Activated naive CD4-positive, alpha-beta T cell (primary cell): ENCODE measurements at places on chromosomes 16 and 17.

DNA sequence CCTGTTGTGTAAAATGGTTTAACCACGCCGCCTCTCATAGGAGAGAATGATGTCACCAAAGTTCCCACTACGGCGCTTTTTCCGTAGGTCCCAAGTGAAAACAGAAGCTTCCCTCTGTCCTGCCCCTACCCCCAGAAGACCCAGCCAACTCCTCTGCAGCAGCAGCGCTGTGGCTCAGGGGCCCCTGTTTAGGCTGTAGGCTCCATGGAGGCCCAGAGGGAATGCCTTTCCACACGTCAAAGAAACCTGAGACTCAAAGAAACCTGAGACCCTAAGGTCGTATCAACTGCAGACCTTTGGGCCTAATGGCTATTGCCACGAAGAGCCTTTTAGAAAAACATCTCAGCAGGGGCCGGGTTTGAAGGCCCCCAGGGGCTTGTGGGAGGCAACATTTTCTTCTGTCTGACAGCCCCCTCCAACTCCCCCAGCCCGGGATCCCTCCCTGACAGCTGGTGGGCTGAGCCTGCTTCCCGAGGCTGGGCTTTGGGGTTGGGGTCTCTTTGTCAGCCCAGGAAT, 43.1 kb upstream of the MEAK7 start:
- DNase-seq: no peak

GRCh38 chr17:60699090-60699489, 21.4 kb downstream of the BCAS3 start:
- DNase-seq: no peak

DNA sequence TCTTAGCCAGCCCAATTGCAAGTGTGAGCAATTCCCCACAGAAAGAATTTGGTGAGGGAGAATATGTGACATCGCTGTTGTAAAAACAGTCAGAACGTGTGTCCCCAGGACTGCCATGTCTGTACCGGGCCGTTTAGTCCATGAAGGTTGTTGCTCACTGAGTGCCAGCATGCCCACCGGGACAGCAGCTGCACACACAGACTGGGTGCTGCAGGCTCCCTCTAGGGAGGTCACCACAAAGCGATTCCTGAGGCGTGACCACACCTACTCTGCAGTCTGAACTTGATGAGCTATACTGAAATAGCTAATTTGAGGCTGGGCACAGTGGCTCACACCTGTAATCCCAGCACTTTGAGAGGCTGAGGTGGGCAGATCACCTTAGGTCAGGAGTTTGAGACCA, 44.1 kb upstream of the ADORA2B start:
- no peak for DNase-seq

DNA sequence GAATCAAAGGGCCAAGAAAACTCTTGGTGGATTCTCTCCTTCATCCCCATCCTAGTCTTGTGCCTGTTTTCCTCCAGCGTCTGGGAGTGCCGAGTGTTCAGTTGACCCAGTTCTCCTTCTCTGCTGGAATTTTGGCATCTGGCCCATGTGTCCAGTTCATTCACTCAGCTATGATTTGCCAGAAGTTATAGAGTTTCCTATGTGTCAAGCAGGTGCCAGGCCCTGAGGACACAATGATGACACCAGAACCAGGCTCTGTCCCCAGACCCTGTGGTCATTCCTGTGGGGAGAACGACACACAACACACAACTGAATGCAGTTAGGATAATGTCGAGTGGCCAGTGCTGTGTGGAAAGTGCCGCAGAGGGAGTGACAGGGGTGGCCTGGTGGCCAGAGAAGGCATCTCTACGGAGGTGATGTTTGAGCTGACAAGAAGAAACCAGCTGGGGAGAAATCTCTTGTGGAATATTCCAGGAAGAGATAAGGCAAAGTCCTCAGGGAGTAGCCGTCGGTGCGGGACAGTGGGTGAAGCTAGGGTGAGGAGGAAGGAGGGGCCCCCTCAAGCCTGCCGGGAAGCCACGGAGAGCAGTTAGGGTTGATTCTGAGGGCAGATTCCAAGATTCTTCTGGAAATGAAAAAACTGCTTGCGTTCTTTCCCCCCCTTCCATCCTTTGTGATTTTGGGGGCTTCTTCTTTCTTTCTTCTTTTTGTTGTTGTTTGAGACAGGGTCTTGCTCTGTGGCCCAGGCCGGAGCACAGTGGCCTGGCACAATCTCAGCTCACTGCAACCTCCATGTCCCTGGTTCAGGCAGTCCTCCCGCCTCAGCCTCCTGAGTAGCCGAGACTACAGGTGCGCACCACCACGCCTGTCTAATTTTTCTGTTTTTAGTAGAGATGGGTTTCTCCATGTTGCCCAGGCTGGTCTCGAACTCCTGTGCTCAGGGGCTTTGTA, 35.8 kb upstream of the IL34 start:
- DNase-seq: no peak

GRCh38 chr17:38454532-38454931, 26.3 kb downstream of the ARHGAP23 start:
- no peak for DNase-seq

GRCh38 chr16:86104537-86105048, 205.6 kb downstream of the IRF8 start:
- no peak for DNase-seq

DNA sequence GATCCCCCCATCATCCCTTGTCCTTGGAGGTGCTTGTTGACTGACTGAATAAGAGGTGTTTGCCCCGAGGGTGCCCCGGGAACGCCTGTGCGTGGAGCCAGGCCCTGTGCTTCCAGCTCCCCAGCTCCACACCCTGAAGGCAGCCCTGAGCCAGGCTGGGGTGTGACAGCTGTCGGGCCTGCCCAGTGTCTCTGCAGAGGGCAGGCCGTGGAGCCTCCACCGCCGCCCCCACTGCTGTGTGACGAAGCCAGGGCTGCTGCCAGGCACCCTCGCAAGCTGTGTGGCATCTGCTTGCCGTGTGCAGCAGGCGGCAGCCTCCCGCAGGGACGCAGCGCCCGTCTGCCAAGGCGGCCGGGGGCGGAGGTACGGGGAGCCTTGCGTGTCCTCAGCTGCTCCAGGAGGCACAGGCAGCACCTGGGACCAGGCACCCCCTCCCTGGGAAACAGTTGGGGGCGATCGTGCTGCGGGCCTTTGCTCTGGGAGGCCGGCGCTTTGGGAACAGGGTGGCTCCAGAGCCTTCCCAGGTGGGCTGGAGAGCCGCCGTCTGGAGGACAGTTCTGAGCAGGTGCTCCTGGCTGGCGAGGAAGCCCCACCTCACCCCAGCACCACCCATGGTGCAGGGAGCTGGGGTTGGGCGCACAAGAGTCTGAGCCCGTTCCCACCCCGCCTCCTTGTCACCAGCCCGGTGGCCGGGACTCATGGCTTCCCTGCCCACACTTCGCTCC, 26.6 kb downstream of the GSE1 start:
- no peak for DNase-seq

DNA sequence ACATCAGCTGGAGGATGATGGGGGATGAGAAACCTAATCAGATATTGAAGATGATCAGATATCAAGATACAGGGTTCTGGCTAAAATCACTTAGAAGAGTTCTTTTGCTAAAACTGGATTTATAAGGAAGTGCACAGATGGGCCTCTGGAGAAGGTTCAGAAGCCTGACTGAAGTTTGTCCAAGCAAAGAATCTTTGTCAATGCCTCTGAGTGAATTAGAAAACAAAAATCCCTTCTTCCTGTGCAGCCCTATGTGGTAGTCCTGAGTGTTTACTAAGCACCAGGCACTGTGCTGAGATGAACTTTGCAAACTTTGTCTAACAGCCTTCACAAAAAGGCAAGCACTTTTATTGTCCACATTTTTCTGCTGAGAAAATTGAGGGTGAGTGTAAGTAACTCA, 11.4 kb upstream of the CENPV start:
- DNase-seq: no peak

DNA sequence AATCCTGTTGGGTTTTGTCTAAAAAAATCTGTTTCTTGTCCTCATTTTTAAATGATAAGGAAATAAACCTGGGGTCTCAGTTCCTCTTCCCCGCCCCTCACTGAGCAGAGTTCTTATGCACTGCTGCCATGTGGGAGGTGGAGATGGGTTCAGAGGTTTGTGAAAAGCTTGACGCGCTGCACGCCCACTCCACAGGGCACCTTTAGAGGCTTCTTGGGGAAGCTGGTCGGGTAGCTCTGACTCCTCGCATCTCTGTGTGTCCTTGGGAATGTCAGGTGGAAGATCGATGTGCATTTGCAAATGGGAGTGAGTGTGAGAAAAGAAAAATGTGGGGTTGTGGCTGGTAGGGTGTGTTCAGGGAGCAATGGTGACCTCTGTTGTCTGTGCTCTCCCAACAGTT, 4.7 kb upstream of the ZNHIT3 start:
- no peak for DNase-seq

DNA sequence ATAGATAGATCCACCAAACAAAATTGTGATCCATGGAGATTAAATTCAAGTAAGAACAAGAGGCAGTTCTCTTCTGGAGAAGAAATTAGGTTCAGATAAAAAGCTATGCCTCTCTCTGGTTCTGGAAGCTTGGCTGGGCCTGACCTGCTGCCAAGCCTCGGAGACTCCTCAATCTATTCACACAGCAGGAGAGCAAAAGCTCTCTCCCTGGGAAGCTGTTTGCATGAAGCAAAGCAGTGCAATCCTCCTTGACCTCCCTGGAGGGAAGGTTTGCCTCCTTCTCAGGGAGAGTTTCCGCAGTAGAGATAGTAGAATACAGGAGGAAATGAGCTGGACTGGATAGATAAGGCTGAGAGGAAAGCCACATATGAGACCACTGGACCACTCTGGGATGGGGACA, 78.1 kb upstream of the GNAO1 start:
- DNase-seq: no peak

DNA sequence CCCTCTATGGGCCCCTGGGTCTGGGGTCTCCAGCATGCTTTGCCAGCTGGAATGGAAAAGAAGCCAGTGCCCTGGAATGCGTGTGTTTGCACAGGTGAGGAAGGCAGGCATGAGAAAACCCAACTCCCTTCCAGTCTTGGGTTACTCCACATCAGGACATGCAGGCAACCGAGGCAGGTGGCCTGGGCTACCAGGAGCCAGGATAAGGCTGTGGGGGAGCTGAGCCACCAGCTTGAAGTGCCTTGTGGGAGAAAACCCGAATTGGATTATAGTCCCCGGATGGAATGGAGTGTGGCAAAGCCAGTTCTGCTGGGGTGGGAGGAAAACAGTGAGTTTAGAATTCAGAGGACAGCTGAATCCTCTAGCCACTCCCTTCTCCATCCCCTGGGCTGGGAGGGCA, 7.2 kb downstream of the SRCIN1 start:
- no peak for DNase-seq

DNA sequence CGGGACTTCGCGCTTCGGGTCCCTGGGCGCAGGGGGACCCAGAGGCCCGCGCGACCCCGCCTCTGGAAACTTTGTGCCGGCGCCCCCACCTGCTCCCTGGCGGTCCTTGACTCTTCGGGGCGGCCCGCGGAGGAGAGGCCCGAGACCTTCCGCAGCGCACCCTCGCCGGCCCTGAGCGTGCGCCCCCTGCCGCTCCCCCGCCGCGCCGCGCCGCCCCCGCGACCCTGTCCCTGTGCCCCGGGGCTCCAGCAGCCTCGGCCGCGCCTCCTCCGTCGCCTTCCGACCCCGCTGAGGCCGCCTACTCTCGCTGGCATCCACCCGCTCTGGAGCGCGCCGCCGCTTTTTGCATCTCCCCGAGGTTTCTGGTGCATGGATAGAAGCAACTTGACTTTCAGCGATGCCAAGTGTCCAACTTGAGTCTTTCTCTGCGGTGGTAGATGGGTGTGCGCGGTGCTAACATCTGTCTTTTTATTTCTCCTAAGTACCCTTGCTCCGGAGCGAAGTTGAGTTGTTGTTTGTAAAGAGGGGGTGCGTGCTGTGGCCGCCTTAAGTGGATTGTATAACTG, 414 bp downstream of the DUSP14 start:
- peak; percentile 62 for DNase-seq

DNA sequence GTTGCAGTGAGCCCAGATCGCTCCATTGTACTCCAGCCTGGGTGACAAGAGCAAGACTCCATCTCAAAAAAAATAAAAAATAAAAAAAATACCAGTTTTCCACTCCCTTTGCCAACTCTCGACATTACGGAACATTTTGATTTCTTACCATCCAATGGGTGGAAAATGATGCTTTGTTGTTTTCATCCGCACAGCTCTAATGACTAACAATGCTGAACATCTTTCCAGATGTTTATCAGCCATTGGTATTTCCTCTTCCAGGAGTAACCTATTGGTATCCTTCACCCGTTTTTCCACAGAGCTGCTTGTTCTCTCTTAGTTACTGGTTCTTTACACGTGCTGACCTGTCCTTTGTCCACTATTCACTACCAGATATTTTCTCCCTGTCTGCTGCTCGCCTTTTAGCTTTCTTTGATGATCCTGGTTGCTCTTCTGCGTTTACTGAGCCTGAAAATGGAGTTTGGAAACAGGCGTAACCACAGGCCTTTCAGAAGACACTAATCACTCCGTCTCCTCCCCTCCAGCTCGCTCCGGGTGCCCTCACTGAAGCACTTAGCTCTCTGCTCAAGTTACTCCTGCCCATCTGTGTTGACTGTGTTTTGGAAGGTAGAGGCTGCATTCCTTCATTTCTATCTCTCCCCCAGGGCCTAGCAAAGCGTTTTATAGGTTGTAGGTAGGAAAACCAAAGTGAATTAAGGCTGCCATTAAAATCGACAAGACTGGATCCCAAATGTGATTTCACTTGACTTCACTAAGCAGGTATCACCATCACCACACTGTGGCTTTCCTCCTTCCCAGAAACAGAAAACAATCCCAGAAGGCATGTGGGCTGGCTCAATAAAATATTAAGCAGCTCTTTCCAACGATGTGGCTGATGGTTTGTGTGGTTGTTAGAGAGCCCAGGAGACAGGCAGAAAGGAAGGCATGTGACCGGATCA, 8.9 kb downstream of the SHPK start:
- no peak for DNase-seq

DNA sequence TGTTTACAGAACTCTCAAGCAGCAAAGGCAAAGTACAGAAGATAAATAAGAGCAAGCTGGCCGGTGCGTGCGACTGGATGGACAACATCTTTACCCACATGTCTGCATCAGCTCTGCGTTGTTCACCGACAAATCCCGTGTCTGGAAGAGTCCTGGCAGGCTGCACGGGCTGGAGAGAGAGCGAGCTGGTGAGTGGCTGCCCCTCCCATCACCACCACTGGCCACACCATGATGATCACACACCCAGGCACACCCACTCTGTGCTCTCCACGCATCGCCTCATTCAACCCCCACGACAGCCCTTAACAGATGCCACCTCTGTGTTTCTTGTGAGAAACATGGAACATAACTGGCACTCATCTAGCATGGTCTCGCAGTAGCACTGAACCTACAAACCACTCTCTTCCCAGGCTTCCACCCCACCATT, 59.2 kb downstream of the ANKRD11 start:
- DNase-seq: no peak

- no peak for DNase-seq
Observed at GRCh38 chr17:49554694-49555494, 20.8 kb upstream of the NXPH3 start.

GRCh38 chr16:50816901-50817555, 75.1 kb downstream of the CYLD start:
- DNase-seq: no peak

- peak; percentile 7 for DNase-seq
Observed at GRCh38 chr16:3235856-3236669, 1.1 kb upstream of the ZNF200 start.

DNA sequence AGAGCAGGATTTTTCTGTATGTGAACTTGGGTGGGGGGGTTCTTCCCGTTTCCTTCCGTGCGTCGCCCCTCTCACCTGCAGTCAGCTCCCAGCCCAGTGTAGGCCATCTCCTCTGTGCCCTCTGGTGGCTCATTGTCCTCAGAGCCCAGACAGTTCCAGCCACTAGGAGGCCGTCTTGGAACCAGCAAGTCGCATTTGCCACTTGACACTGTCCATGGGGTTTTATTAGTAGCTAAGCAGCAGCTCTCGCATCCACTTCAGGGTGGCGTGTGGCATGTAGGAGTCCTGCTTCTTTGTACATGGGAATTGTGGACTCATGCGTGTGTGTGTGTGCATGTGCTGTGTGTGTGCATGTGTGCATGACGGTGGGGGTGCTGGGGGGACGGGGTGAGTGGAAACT, 74.0 kb downstream of the SEC14L1 start:
- no peak for DNase-seq
